ENCODE measurements at places on chromosomes 3 and 15.

- no peak for DNase-seq
Measured at GRCh38 chr3:13670292-13670691, 121.4 kb downstream of the FBLN2 start.

GRCh38 chr3:198071602-198072287, 111.7 kb downstream of the LMLN start:
- no peak for DNase-seq

DNA sequence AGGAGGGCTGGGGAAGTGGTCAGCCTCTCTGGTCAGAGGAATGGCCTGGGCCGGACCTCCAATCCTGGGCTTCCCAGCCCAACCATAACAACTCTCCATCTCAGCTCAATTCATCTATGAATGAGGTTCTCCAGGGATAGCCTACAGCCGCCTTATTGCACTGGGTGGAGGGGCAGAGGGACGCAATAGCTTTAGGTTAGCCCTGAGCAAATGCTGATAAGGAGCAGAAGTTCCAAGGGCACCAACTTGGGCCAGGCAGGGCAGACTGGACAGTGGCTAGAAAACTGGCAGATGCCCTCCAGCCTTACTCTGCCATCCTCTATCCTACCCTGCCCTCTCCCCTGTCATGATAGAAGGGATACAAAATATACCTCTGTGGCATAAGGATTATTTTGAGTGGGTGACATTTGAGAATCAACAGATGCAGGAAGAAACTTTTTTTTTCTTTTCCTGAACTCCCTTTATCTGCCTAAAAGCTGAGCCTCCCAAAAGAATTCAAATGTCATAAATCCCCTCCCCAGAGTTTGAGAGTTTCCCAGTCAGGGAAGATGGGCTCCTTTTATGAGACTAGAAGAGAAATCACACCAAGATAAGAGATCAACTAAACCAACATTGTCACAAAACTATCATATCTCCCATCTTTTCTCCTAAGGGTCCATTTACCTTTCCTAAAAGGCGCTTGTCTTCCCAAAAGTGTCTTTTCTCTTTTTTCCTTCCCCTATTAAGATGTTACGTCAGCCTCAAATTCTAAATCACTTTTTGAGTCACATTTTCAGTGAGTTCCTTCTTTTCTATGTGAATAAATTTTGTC, 40.4 kb upstream of the C15orf39 start:
- no peak for DNase-seq

GRCh38 chr3:29751647-29752314, 470.9 kb downstream of the RBMS3 start:
- DNase-seq: no peak

- no peak for DNase-seq
Measured at GRCh38 chr3:112531358-112531781, 30.4 kb downstream of the ATG3 start.

GRCh38 chr3:139675327-139675726, 2.4 kb downstream of the NMNAT3 start:
- DNase-seq: no peak

All from tibial artery (tissue), 4 donors.